HCT116 (cell line): ENCODE measurements at places on chromosomes 7 and 10. TPM values are rescaled to one million over a fixed set of nuclear protein-coding genes. Genes with fewer than 3 reads are reported as not detected.

- H3K27ac ChIP-seq: no peak overlapping the region
- no peaks in the 10 kb centered on the region for H3K27me3 ChIP-seq
- H3K4me1 ChIP-seq: no peaks in the 10 kb centered on the region
- no peak overlapping the region for H3K4me3 ChIP-seq
- no peak for DNase-seq
Observed at GRCh38 chr7:133828906-133829305, 298.2 kb upstream of the LRGUK start.

GRCh38 chr7:154843670-154844237 lies 159.2 kb downstream of the PAXIP1 start:
- H3K27me3 ChIP-seq: peaks cover 19% of the 10 kb centered on the region
- H3K4me1 ChIP-seq: no peaks in the 10 kb centered on the region
- no peak for DNase-seq
- H3K4me3 ChIP-seq: no peak overlapping the region
- H3K27ac ChIP-seq: no peak overlapping the region

The LBX1 gene
- total RNA-seq: not detected

The OR2A42 gene
- not detected for total RNA-seq

- no peaks in the 10 kb centered on the region for H3K36me3 ChIP-seq
- no peaks in the 10 kb centered on the region for H3K27me3 ChIP-seq
Observed at GRCh38 chr7:142784096-142784495, 13.3 kb downstream of the PRSS2 start.

The UPK3BL2 gene
- 7.0 TPM for total RNA-seq

- H3K4me3 ChIP-seq: no peak overlapping the region
- peaks cover 13% of the 10 kb centered on the region for H3K36me3 ChIP-seq
- H3K4me1 ChIP-seq: no peaks in the 10 kb centered on the region
- no peak for DNase-seq
Observed at GRCh38 chr7:65955718-65956117, 26.3 kb downstream of the GUSB start.

DNA sequence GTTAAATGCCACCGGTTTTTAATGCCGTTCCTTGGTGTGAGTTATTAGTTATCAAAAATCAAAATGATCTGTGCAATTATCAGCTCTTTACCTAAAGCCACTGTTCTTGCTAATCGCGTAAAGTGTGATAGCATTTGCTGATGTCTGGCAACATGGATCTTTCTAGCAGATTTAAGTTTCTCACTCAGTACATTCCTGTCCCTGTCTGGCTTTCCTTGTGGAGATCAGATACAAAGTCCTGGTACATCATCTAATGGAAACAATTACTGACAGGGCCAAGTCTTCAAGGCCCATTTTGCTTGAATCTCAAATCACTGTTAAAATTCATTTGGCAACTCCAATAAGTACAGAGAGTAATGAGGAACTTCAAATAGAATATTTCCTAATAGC lies 755.7 kb downstream of the AUTS2 start:
- H3K36me3 ChIP-seq: no peaks in the 10 kb centered on the region
- no peaks in the 10 kb centered on the region for H3K4me1 ChIP-seq
- H3K4me3 ChIP-seq: no peak overlapping the region
- H3K27me3 ChIP-seq: no peaks in the 10 kb centered on the region
- DNase-seq: no peak

The CTAGE6 gene
- not detected for total RNA-seq

GRCh38 chr10:98920807-98921206 lies 314.8 kb downstream of the HPSE2 start:
- no peak overlapping the region for H3K27ac ChIP-seq
- H3K4me1 ChIP-seq: no peaks in the 10 kb centered on the region
- H3K27me3 ChIP-seq: peaks cover 18% of the 10 kb centered on the region
- DNase-seq: no peak

- no peak for DNase-seq
- no peak overlapping the region for H3K4me3 ChIP-seq
- no peaks in the 10 kb centered on the region for H3K36me3 ChIP-seq
Observed at GRCh38 chr10:47291682-47292081, 8.3 kb upstream of the GDF10 start.

DNA sequence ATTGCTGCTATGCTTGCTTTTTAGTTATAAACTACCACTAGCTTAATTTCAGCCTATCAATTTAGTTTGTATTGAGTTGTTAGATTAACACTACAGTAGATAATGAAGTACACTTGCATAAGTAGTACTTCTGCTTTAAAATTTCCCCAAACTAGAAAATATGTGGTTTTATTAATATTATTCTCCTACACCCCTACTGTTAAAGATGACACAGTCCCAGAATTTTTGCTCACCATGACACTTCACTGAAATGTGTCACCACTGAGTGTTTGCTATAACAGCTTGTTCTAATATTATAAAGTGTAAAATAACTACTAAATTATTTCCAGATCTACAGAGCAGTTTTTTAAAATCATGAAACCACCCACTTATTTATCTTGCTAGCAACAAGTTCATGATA lies 31.6 kb downstream of the RHEB start:
- no peak for DNase-seq
- no peaks in the 10 kb centered on the region for H3K27me3 ChIP-seq
- H3K27ac ChIP-seq: no peak overlapping the region
- H3K4me1 ChIP-seq: peaks cover 28% of the 10 kb centered on the region
- peaks cover 30% of the 10 kb centered on the region for H3K36me3 ChIP-seq

DNA sequence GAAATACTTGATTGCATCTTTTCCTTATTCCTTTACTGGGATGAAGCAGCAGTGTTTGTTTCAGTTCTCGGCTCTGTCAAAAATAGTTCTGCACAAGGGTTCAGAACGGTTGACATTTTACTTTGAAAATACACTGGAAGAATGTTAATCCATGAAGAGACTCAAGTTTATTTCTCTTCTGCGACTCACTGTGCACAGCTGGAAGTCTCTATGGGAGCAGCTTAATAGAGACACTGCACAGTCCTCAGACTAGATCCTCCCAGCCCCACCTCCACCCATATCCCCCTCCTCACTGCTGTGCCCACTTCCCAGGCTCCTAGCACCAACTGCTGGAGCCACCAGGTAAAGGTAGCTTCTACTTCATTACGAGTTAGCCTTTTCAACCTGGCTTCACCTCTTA lies 517.8 kb downstream of the GRID1 start:
- no peaks in the 10 kb centered on the region for H3K36me3 ChIP-seq
- H3K4me1 ChIP-seq: peaks cover 26% of the 10 kb centered on the region; the same call in 1 of the 2 replicates
- DNase-seq: no peak
- H3K27me3 ChIP-seq: no peaks in the 10 kb centered on the region

- no peaks in the 10 kb centered on the region for H3K36me3 ChIP-seq
- no peaks in the 10 kb centered on the region for H3K4me1 ChIP-seq
- H3K4me3 ChIP-seq: no peak overlapping the region
- H3K27ac ChIP-seq: no peak overlapping the region
- peaks cover 25% of the 10 kb centered on the region; the same call in 1 of the 2 replicates for H3K27me3 ChIP-seq
Observed at GRCh38 chr10:49279015-49279880, 19.7 kb upstream of the C10orf71 start.

GRCh38 chr10:124088915-124089314 lies 4.5 kb downstream of the CHST15 start:
- DNase-seq: no peak
- no peak overlapping the region for H3K27ac ChIP-seq
- H3K27me3 ChIP-seq: no peaks in the 10 kb centered on the region

DNA sequence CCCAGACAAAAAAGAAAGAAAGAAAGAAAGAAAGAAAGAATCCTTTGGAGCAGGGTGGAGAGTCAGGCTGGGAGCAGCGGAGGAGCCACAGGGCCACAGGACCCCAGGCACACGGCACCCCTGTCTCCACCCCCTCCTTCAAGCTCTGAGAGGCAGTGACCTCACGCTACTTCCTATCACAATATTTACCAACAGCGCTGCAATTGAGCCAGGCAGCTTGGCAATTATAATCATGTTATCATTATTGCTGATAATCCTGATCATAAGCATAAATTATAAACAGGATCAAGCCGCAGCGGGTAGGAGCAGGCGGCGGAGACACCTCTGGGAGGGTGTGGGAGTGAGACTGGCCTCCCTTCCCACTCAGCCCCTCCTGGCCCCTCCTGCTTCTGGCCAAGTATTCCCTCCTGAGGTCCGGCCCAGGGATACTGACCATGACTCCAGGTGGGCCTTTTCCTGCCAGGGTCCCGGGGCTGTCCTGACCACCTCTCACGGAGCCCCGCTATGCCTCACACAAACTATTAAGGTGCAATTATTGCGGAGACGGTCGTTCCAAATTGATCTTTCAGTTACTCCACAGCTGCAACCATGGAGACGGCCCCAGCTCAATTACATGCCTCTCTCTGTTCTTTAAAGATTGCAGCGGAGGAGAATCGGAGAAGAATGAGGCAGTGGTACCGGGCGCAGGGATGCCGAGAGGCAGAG lies 10.0 kb upstream of the GTF2IRD1 start:
- no peaks in the 10 kb centered on the region for H3K36me3 ChIP-seq
- DNase-seq: no peak
- H3K4me1 ChIP-seq: no peaks in the 10 kb centered on the region
- H3K27ac ChIP-seq: no peak overlapping the region

The PHKG1 gene
- 1.1 TPM for total RNA-seq

- no peak for DNase-seq
- H3K4me3 ChIP-seq: no peak overlapping the region
- H3K27ac ChIP-seq: no peak overlapping the region
- H3K4me1 ChIP-seq: no peaks in the 10 kb centered on the region
- H3K27me3 ChIP-seq: no peaks in the 10 kb centered on the region
- H3K36me3 ChIP-seq: no peaks in the 10 kb centered on the region
Observed at GRCh38 chr7:77944183-77945182, 145.9 kb downstream of the PHTF2 start.

DNA sequence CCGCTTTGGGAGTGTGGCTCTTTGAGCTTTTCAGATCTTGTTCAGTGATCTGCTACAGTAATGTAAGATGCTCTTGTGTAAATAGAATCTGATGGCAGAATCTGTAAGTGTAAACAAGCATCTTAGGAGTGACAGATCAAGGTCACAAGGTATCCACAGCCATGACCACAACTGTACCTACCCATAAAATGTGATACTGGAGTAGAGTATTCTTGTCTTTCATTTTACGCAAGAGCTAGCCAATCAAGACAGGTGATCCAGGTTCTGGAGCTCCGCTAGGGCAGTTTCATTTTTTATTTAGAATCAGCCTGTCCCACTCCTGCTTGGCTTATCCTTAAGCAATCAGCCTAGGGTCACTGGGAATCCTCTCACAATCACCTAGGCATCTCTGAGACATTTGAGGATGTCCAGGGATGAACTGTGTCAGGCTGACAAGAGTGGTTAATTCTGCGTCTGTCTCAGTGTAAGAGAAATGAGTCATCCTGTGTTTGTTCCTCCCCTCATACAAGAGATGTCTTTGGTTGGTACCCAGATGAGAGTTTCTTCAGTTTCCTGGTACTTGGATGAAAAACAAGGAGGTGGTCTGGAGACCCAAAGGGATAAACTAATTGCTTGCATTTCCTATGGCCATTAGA lies 13.6 kb downstream of the ZNF138 start:
- no peak overlapping the region for H3K27ac ChIP-seq
- no peaks in the 10 kb centered on the region for H3K4me1 ChIP-seq
- DNase-seq: no peak
- no peaks in the 10 kb centered on the region for H3K27me3 ChIP-seq

The PRSS1 gene
- 14.6 TPM for total RNA-seq

GRCh38 chr7:67505449-67505848 lies 508.8 kb downstream of the TYW1 start:
- no peak for DNase-seq
- no peaks in the 10 kb centered on the region for H3K27me3 ChIP-seq
- H3K36me3 ChIP-seq: no peaks in the 10 kb centered on the region
- H3K4me1 ChIP-seq: no peaks in the 10 kb centered on the region

The EN2 gene
- total RNA-seq: 0.32 TPM

DNA sequence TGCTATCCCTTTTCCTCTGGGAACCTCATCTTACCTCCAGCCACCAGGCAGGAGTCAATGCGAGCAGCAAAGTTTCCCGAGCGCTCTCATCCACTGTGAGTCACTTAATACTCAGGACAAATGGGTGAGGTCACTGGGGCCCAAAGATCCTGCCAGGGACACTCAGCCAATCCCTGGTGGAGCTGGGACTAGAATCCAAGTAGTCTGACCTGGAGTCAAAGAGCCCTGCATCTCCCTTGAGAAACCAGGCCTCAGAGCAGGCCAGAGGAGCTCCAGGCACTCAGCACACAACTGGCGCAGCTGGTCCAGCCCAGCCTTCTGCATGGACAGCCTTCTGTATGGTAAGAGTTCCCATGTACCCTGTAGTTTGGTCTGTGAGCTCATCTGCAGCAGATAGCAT lies 142.3 kb downstream of the MAPK8 start:
- no peaks in the 10 kb centered on the region for H3K4me1 ChIP-seq
- H3K4me3 ChIP-seq: no peak overlapping the region
- no peak overlapping the region for H3K27ac ChIP-seq
- no peak for DNase-seq
- no peaks in the 10 kb centered on the region for H3K27me3 ChIP-seq

DNA sequence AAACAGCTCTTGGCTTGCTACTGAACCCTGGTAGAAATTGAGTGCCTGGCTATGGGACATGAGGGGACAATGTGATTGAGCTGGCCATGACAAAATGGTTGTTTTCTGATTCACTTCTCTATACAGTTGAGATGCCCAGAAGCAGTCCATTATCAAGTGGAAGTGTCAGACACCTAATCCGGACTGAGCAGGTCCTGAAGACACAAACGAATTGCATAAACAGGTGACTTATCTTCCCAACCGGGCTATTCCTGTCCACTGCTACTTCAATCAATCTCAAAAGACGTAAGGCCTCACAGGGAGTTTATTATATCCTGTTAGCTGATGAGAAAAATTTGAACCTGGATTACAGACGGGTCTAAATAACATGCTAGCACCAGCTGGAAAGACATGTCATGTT lies 105.5 kb upstream of the WAC start:
- no peaks in the 10 kb centered on the region for H3K36me3 ChIP-seq
- no peak overlapping the region for H3K27ac ChIP-seq
- H3K4me3 ChIP-seq: no peak overlapping the region
- no peaks in the 10 kb centered on the region for H3K27me3 ChIP-seq

GRCh38 chr7:127766831-127767459 lies 115.0 kb downstream of the SND1 start:
- DNase-seq: no peak
- H3K27ac ChIP-seq: no peak overlapping the region
- H3K27me3 ChIP-seq: no peaks in the 10 kb centered on the region
- H3K4me3 ChIP-seq: no peak overlapping the region
- no peaks in the 10 kb centered on the region for H3K36me3 ChIP-seq
- no peaks in the 10 kb centered on the region for H3K4me1 ChIP-seq

GRCh38 chr10:63103971-63104409 lies 29.1 kb upstream of the NRBF2 start:
- H3K27me3 ChIP-seq: no peaks in the 10 kb centered on the region
- no peak overlapping the region for H3K4me3 ChIP-seq
- H3K27ac ChIP-seq: no peak overlapping the region
- DNase-seq: no peak
- no peaks in the 10 kb centered on the region for H3K36me3 ChIP-seq
